ENCODE measurements at places on chromosomes 7 and 10. TPM values are rescaled to one million over a fixed set of nuclear protein-coding genes. Genes with fewer than 3 reads are reported as not detected.

DNA sequence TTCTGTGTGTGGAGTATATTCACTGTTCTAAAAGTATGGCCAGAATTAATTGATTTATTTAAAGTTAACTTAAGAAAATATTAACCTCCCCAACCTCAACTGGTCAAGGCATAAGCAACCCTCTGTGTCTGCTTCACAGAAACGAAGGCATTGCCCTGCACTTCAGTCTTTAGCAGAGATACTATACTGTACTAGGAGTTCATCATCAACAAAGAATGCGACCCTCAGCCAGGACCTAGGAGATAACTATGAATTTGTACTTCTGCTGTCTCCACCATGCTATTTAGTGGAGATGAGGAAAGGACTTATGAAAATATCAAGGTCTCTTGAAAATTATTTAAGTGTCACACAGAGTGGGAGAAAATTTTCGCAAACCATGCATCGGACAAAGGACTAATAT is 35.7 kb upstream of the SEMA3D start:
- no peak for DNase-seq

- peak; percentile 66 for DNase-seq
Observed at GRCh38 chr10:25068152-25069058, 52.0 kb downstream of the THNSL1 start.

DNA sequence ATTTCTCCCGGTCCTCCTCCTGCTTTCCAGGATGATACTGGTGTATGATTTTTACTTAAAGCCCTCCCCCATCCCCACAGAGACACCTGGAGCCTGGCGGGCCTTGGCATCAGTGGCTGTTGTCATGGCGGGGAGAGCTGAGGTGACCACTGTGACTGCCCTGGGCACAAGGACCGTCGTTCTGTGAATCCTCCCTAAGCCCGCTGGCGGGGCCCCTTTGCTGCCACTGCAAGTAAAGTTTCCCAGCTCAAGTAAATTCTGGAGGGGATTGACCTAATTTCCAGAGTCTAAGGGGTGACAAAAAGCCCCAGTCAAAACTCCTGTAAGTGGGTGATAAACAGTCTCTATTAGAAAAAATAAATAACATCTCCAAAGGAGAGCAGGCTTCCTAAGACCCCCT is 393.2 kb upstream of the PODXL start:
- no peak for DNase-seq

GRCh38 chr10:82497439-82497838 is 622.4 kb downstream of the NRG3 start:
- DNase-seq, result no peak

DNA sequence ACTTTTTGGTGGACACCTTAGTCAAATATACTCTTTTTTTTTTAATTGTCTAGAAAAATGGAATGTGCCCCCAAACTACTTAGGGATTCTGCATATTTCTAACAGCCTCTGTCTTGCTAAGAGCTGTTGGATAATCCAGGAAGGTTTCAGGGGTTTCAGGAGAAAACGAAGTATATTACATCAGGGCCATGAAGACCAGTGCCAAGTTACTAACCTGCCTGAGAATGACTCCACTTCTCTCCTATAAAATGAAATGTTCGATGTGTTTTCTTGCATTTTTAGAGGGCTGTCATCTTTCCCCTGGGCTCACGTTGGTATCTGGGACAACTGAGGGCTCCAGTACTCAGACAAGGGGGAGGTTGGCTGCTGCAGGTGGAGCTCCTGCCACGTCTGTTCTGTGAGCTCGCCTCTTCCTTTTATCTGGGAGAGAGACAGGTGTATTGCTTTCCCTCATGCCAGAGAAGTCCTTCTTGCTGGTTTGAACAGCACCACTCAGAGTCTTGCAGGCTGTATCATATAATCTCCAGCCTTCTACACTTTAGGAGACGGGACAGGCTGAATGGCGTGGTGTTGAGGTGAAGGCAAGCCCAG is 71.3 kb downstream of the CAMK1D start:
- DNase-seq, result no peak

The AKR1C2 gene
- total RNA-seq, result 16.2 TPM

DNA sequence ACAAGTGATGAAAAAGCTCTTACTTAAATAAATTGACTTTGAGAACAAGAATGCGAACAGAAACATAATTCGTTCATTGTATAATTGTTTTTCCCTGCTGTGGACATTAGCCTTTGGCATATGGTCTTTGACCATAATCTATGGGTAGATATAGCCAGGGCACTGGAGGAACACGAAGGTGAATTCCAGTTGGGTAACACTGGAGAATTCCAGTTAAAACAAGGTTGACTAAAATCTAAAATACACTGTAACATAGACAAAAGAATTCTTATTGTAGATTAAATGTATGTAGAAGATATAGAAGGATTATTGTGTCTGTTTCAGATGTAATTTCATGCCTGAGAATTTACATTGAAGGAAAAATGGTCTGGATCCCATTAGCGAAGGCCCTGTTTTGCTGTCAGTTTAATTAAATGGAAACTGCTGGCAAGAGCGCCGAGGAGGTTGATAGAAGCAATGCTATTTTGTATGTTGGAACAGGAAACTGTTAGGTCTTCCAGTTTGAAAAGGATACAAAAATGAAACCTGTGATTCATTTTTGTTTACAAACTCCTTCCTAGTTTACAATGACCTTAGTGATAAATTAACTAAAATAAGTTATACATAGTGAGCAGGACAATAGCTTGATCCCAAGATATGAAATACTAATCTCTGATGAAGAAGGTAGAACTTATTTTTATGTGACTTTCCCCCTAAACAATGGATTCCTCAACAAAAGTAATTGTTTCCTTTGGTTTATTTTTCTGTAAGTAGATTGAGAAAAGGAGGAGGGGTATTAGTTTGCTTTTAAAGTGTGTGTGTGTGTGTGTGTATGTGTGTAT is 68.9 kb downstream of the ARID5B start:
- peak; percentile 68 for DNase-seq

DNA sequence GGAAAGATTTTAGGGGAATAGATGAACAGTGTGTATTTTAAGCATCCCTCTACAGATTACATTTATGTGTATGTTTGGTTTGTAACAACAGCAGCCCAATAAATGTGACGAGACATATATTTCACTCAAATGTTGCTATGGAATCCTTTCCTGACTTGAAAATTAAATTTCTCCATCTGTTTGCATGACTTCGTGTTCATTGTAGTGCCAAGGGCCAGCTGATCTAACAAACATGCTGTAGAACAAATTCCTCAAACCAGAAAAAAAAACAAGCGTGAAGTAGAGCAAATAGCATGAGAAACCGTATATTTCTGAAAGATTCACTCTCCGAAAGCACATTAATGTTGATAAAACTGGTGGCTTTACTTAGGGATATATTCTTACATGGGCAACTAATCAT is 87.8 kb downstream of the NRCAM start:
- no peak for DNase-seq

The KCNH2 gene
- total RNA-seq, result 4.0 TPM

The EGFR gene
- 0.59 TPM for total RNA-seq

GRCh38 chr10:58781873-58782488 is 269.3 kb downstream of the BICC1 start:
- peak; percentile 63 for DNase-seq

GRCh38 chr10:61475449-61475873 is 22.3 kb upstream of the TMEM26 start:
- peak; percentile 24 for DNase-seq

The PIK3CG gene
- total RNA-seq, result 13.4 TPM

GRCh38 chr7:137958470-137959431 is 43.1 kb downstream of the CREB3L2 start:
- no peak for DNase-seq

DNA sequence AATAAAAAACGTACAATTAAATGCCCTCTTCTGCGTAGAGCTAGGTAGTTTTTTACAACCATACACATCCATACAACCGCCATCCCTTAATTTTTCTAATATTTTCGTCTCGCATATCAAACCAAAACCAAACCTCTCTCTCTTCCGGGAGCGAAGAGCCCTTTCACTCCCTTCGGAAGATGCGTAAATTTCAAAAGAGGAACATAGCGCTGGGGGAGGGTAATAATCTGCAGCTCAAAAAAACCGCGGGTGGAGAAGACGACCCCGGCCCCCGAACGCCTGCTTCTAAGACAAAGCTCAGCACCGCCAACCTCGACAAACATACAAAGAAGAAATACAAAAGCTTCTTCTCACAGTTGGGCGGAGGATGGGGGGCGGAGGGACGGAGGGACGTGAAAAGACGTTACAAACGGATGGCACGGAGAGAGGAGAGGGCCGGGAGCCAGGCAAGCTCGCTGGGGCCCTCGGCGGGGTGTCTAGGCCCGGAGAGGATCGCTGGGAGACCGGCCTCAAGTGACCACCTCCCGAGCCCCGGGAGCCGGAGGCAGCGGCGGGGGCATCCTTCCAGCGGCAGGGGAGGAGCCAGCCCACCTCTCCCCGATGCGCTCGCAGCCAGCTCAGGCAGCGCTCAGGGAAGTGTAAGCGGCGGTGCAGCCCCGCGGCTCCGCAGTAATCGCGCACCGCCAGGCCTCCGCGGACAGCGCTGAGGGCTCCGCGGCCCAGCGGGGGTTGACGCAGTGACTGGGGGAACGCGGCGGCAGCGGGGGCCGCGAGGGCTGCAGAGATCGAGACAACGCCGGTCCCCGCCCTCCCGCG is 851 bp downstream of the MKRN1 start:
- peak; percentile 54 for DNase-seq

- DNase-seq, result no peak
Observed at GRCh38 chr10:1049425-1049958, 573 bp upstream of the IDI1 start.

GRCh38 chr10:125060026-125060425 is 100.3 kb downstream of the CTBP2 start:
- DNase-seq, result no peak

GRCh38 chr7:123883154-123883553 is 38.2 kb downstream of the HYAL4 start:
- no peak for DNase-seq

The VPS41 gene
- 55.3 TPM for total RNA-seq

GRCh38 chr10:124403548-124403947 is 15.2 kb downstream of the OAT start:
- DNase-seq, result peak; percentile 88

GRCh38 chr10:15141136-15142054 is 27.1 kb downstream of the NMT2 start:
- peak; percentile 53 for DNase-seq

DNA sequence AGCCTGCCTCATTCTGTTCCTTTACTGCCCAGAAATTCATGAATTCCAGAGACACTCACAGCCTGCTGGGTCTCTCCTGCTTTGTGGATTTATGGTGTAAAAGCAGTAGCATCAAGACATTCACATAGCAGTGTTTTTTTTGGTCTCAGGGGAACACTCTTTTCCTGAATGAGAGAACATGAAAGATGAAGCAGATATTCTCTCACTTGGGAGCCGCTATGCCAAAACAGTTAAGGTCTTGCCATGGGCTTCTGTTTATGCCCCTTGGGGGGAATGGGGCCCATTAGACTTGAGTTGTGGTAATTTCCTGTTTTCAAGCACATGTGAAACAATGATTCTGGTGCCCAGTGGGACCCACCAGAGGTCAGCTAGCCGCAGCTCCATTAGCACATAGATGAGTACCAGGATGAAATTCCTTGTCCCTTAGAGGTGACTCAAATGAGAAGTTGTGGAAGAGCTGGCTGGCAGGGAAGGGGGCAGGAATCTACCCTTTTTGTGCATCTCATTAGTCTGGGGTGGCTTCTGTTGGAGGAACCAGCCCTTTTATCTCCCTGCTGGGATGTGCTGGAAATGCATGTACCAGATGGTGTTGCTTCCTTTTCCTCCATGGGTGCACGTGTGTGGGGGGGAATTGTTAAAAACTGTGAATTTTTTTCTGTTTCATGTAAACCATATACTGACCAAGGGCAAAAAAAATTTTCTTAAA is 13.3 kb downstream of the BMPER start:
- peak; percentile 82 for DNase-seq

The PDCD11 gene
- total RNA-seq, result 68.6 TPM

The LRRD1 gene
- total RNA-seq, result not detected

The SORBS1 gene
- total RNA-seq, result 0.56 TPM

GRCh38 chr10:70140297-70140696 is 6.2 kb downstream of the TYSND1 start:
- DNase-seq, result no peak

The DYDC2 gene
- not detected for total RNA-seq

DNA sequence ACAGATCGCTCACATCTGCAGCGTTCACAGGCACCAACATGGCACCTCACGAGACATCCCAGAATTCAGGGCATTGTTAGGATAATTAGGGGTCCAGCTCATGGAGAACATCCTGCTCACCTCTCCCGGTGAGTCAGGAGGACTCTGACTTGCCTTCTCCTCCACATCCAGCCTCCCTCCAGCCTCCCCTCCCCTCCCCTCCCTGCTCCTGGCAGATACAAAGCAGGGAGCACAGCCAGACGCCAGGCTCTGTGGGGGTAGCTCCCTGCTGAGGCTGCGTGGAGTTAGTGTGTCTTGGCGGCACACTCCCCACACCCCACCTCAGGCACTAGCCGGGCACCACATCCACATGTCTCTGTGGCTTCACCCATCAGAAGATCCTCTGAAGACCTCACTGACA is 320.6 kb downstream of the CXCL12 start:
- no peak for DNase-seq

The SMC3 gene
- total RNA-seq, result 107 TPM
